ENCODE measurements at places on chromosomes 7 and 10.

DNA sequence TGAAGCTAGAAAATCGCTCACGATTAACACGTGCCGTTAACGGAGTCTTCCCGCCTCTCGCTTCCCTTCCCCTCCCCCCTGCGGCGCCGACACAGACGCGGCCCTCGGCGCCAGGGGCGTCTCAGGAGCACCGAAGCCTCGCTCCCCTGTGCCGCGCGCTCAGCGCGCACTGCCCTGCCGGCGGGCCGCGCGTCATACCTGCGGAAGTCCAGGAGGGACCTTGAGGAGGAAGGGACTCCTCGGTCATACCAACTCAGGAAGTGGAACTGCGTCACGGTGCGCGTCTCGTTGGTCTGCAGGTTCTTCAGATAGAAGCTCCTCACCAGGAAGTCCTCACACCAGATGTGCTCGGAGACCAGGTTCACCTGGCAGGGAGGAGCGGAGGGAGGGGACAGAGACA, 239.6 kb downstream of the DNAJB6 start:
- DNase-seq, result no peak

- DNase-seq, result no peak
Observed at GRCh38 chr10:108051218-108051617, 886.7 kb upstream of the SORCS1 start.

DNA sequence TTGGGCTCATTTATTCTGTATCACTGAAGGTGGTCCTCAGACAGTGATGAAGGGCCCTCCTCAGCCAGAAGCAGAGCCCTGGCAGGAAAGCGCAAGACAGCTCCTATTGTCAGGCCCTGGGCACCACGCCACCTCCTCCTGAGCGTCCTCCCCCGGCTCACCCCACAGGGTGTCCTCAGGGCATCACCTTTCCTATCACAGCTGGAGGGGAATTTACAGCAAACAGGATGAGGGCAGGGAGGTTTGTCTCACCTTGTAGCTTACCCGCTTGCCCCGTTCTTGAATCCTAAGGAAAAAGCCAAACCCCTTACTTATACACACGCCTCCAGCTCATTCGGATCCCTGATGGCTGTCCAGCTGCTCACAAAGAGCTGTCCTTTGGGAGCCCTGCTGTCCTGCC, 50.2 kb upstream of the LANCL2 start:
- DNase-seq, result no peak

DNA sequence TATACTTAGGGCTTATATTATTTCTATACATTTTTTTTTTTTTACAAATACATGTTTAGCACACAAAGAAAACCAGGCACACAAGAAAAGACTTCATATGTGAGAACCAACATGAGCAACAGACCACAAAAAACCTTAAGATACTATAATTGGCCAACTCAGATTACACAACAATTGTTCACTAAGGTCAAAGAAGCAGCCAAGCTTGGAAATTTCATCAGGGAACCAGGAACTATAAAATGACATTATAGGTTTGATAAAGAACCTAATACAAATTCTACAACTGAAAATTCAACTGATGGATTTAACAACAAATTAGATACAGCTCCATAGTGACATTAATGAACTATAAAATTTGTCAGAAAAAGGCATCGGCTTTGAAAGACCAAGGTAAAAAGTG, 4.4 kb upstream of the LUC7L2 start:
- no peak for DNase-seq

DNA sequence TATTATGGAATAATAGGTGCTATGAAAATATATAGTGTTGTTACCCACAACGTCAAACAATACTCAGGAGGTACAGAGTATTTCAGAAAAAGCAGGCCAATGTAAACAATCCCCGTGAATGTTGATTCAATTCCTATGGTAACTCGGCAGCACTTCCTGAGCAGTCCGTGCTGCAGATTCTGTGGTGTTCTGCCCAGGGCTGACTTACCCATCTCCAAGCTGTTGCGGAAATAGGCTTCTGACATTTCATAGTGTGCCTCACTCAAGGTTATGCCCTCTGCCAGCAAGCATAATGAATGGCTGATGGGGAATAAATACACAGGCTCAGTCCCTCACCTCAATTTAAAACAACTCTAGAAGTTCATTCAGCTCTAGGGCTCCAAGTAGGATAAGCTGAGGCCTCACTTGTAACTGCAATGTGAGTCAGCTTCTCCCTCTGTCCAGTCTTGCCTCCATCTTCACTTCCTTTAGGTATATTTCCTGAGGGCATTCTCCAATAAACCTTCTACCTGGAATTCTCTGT, 177.6 kb downstream of the GNAI1 start:
- DNase-seq, result no peak

DNA sequence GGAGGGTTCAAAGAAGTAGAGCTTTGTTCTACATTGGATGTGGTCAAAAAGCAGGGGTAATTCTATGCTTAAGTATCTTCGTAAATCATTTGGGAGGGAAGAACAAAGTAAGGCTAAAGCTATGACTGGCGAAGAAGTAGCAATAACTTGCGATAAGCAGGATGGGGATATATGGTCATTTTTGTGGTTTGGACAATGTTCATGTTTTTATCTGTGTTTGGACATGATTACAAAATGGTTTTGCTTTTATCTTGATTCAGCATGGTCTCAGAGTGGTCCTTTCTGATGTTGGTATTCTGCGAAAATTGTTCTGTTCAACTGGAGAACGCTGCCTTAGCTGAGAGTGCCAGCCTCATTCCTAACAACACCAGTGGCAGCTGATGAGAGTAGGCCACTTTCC, 208.8 kb downstream of the SEMA3A start:
- no peak for DNase-seq

- DNase-seq, result peak; percentile 16
Observed at GRCh38 chr10:6833458-6834011, 253.5 kb upstream of the PRKCQ start.

DNA sequence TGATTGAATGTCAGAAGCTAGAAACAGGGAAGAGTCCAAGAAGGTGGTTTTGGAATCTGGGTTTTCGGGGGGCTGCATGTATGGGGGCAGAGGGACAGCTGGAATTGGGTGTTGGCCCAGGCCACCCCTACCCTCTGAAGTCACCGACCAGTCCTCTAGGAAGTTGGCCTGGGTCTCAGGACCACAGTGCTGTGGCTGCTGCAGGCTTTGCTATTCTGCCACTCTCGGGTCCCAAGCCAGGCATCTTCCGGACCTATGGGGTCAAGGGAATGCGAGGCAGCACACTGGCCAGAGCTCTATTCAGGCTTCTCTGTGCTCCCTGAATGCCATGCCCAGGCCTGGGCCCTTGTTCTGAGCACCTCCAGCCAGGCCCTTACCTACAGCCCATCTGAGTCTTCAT, 13.2 kb downstream of the FGF8 start:
- no peak for DNase-seq

DNA sequence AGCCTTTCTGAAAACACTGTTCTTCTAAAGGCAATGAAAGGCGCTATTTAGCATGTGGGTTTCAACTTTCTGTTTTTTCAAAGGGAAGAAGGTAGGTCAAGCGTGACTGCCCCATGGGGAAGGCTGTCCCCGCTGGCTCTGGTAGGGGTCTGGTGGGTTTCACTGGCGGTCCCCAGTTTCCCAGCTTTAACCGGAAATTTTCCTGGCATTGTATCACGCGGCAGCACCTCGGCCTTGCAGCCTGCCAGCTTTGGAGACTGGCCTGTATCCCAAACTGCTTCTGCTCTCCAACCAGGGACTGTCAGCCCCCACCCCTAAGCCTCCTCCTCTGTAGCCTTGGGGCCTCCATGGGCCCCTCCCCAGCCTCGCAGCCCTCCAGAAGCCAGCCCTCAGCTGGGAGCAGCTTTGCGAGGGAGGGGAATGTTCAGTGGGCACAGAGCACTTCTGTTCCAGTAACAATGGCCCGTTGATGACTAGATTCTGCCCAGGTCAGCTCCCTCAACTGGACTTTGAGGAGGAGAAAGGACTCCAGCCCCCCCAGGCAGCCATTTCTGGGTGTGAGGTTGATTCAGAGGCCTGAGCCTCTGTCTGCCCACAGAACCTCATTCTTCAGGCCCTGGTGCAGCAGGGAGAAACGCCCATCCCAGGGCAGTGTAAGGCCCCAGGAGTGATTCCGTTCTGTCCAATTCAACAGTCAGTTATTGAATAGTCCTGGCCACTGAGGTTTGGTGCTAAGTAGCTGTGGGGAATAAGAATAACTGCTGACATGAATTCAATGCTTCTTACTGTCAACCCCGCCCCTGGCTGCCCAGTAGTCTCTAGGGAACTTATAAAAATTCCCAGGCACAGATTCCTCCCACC, 17.1 kb downstream of the CHST3 start:
- DNase-seq, result no peak

- no peak for DNase-seq
Observed at GRCh38 chr10:25130906-25131305, 43.9 kb upstream of the GPR158 start.

- DNase-seq, result no peak
Observed at GRCh38 chr7:25520017-25520416, 291.7 kb upstream of the NPVF start.

- no peak for DNase-seq
Observed at GRCh38 chr7:117283371-117283770, 39.5 kb downstream of the WNT2 start.

DNA sequence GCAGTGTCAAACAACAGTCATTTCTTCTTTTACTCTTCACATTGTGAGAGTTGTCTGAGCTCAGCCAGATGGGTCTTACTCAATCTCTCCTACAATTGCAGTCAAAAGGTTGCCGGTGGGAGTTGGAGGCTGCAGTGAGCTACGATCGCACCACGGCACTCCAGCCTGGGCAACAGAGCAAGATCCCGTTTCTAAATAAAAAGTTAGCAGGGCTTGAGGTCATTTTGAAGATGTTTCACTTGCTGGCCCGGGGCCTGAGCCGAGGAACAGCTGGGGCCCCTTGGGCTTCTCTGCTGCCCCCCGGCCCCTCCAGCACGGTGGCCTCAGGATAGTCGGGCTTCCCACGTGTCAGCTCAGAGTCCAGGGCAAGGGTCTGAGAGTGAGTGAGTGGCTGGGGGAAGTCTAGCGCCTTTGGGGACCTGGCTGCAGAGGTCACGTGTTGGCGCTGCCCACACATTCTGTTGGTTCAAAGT, 40.4 kb downstream of the GTF2IRD1 start:
- no peak for DNase-seq

DNA sequence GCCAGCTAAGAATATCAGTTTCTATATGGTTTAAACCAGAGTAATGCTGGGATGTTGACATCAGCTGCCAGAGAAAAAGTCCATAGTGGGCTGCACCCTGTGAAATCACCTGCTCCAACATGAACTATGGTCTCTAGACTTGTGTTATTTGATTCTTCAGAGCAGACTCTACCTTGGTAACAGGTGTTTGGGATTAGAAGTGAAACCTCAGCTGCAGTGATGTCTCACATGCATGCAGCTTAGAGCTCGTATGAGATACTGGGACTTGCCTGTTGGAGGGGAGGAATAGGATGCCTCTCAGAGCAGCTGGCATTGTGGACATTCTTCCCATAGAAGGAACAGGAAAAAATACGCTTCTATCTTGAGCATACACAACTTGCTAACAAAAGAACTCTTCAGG, 287.1 kb upstream of the CSTF2T start:
- peak; percentile 76 for DNase-seq

DNA sequence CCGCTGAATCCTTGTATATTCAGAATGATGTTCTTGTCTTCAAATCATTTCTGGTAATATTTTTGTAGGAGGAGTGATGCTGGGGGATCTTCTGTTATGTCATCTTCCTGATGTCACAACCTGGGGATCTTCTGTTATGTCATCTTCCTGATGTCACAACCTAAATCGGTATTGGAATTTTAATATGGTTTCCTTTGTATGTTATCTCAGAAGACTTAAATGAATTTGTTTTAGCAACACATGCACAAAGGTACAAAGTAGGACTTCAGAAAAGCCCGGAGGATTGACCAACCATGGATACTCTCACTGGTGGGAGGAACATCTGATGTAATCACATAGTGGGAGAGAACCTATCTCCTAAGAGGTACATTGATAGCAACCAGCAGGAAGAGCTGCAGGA, 9.1 kb upstream of the AOAH start:
- DNase-seq, result no peak

GRCh38 chr7:36070230-36070629, 82.8 kb upstream of the EEPD1 start:
- DNase-seq, result no peak

GRCh38 chr10:91614225-91614624, 18.6 kb downstream of the PPP1R3C start:
- DNase-seq, result no peak

DNA sequence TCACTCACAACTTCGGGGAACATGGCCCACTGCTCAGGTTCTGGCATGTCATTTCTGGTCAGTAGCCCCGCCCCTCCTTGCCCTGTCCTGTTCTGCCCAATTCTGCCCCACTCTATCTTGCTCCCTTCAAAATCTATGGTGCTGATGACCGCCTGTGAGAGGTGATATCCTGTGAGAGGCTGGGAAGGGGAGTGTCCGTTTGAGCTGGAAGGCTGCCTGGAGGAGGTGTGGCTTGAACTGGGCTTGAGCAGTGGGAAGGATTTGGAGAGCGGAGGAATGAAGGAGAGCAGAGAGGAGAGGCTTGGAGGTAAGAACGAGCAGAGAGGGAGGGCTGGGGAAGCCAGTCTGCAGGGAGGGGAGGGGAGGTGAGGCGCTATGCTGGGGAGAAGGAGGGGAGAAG, 145.3 kb downstream of the RPS24 start:
- DNase-seq, result no peak

DNA sequence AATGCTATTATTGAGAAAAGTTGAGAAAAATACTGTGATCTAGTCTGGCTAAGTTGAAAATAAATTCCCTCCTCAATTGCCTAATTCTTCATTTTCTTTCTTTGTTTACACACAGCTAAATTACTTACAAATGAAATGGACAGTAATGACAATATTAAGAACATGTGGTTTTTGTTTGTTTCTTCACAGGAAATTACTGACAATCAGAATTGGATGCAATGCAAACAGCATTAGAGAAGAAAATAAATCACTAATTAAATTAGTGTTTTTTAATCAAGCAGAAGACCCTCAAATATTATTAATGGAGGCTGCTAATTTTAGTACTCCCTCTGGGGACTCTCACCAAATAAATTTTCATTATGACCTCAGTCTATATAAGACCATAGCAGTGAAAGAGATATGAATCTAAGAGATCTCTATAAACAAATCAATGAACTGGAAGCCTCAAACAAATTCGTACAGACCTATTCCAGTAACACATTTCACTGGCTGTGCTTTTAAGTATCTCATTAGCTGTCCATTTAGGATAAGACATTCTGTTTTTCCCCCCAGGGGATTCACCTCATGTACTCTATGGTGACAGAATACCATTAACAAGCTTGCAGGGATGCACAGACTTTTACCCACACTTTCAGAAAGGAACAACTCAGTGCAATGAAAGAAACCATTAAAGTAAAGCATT, 202.0 kb upstream of the DGKB start:
- DNase-seq, result no peak

GRCh38 chr10:124693801-124694416, 50.3 kb downstream of the FAM53B start:
- DNase-seq, result peak; percentile 72

GRCh38 chr7:40095695-40096327, 38.6 kb downstream of the MPLKIP start:
- no peak for DNase-seq
